ENCODE measurements at places on chromosomes 3 and 15. TPM values are rescaled to one million over a fixed set of nuclear protein-coding genes. Genes with fewer than 3 reads are reported as not detected.

TMEM108 gene
- not detected for total RNA-seq

MORC1 gene
- total RNA-seq, result not detected

GOLGA8J gene
- not detected for total RNA-seq

SKOR1 gene
- total RNA-seq, result 0.09 TPM

ACKR2 gene
- total RNA-seq, result 0.69 TPM

TRIM69 gene
- 42.7 TPM for total RNA-seq

CCRL2 gene
- 1.7 TPM for total RNA-seq

SLC22A13 gene
- 0.47 TPM for total RNA-seq

Data from activated CD4-positive, alpha-beta T cell treated with anti-CD3 and anti-CD28 coated beads, Interleukin-2, amount 10 ng/mL, durations not matched to agents 24 days and 14 days (primary cell).